ENCODE measurements at places on chromosomes 1 and 21.

DNA sequence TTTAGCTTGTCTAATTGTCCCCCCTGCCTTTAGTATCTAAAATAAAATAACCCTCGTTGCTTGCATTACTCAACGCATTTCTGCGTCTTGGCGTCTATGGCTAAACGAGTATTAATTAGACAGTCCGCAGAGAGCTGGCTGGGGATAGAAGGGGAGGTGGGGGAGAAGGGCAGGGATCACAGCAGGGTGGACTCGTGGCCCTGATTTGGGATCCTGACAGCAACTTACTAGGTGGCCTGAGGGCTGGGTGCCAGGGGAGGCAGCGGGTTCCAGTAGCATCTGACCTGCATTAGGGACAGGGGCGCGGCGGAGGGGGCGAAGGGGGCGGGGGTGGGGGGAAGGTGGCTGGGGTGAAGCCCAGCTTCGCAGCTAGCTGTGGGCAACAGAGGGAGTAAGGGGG lies 1.1 kb upstream of the BACE2 start:
- no peak for DNase-seq

DNA sequence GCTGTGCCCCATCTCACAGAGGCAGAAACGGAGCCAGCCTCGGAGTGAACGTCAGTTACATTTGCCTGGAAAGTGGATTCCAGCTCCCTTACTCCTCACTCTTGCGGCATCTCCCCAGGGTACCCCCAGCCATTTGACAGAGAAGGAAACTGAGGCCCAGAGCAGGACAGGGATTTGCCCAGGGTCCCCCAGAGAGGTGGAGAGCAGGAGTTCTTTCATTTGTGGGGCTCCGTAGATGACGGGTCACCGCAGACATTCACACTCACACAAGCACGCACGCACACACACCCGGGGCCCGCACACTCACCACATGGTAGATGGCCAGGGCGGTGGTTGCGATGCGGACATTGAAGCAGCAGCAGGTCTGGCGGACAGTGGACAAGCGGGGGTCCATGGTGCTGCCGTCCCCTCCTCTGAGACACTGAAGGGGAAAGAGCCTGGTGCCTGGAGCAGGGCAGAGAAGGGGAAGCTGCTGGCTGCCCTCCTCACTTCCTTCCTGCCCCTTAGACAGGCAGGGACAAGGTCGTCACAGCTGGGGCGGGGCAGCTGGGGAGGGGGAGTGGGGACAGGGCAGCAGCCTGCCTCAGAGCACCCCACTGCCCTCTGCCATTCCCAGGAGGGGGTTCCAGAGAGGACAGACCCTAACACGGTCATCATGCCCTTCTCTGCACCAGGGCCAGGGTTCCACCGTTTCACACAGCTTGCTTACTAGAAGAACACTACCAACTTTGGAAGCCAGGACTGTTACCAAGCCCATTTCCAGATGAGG lies at the start of gene LAPTM5:
Gene LAPTM5, minus strand, starts transcription at position 423 of the 769 bp plus-strand sequence. Its CDS starts 29 bp downstream, at position 394.
- peak; percentile 51 for DNase-seq

GRCh38 chr21:29763674-29764073 lies 176.1 kb downstream of the GRIK1 start:
- DNase-seq, result no peak

GRCh38 chr1:168974117-168974516 lies 132.4 kb upstream of the ATP1B1 start:
- no peak for DNase-seq

Measured in activated naive CD4-positive, alpha-beta T cell treated with anti-CD3 and anti-CD28 coated beads, Interleukin-2, amount 50 U/mL, for 16 hours (primary cell).